ENCODE measurements at places on chromosomes 7 and 10. TPM values are rescaled to one million over a fixed set of nuclear protein-coding genes. Genes with fewer than 3 reads are reported as not detected.

DNA sequence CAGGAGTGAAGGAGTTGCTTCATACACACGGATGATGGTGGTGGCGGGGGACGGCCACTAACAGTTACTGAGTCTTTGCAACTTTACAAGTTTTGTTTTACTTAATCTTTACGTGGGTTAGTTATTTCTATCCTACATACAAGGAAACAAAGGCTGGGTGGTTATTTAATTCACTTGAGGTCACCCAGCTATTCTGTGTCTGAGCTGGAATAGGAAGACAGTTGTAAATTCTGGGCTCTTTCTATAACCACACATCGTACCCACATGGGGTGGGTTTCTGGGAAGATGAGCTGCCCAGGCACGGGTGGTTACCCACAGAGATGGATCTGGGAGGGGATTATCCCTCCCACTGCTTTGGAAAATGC, 137.9 kb downstream of the ANLN start:
- no peaks in the 10 kb centered on the region for H3K36me3 ChIP-seq
- no peak overlapping the region for H3K4me3 ChIP-seq
- peaks cover 27% of the 10 kb centered on the region for H3K4me1 ChIP-seq
- DNase-seq, result no peak
- H3K27me3 ChIP-seq, result no peaks in the 10 kb centered on the region

DNA sequence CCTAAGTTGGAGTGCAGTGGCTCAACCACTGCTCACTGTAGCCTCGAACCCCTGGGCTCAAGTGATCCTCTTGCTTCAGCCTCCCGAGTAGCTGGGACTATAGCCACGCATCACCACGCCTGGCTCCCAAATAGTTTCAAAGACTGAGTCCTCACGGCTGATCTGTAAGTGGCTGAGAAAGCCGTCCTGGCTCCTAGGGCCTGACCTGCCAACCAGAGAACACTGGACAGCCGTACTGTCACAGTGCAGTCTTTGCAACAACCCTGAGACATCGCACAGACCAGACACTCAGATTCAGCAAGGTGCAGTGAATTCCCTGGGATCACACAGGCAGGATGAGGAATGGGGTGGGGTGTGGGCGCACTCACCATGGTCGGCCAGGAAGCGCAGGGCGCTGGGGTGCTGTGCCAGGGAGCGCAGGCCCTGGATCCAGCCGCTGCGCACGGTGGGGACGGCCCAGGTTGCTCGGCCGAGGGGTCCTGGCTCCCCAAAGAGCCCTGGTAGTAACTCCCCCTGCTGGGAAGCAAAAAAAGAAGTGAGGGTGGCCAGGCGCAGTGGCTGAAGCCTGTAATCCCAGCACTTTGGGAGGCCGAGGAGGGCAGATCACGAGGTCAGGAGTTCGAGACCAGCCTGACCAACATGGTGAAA, 10.7 kb downstream of the BRAT1 start:
- no peak overlapping the region for H3K27ac ChIP-seq
- peaks cover 12% of the 10 kb centered on the region for H3K36me3 ChIP-seq
- DNase-seq, result no peak

GRCh38 chr10:38007551-38007950, 2.9 kb upstream of the ZNF33A start:
- H3K36me3 ChIP-seq, result peaks cover 3% of the 10 kb centered on the region
- no peak overlapping the region for H3K27ac ChIP-seq
- no peak overlapping the region for H3K4me3 ChIP-seq
- peaks cover 24% of the 10 kb centered on the region for H3K4me1 ChIP-seq

Gene PAPSS2
- 0.53 TPM for total RNA-seq
